ENCODE measurements at places on chromosomes 5 and 9.

GRCh38 chr9:128499920-128500319 is 4.6 kb upstream of the GLE1 start:
- no peak for DNase-seq

- no peak for DNase-seq
Observed at GRCh38 chr5:126461838-126462237, 38.6 kb downstream of the GRAMD2B start.

GRCh38 chr5:173642895-173643481 is 26.5 kb upstream of the BOD1 start:
- DNase-seq, result no peak

DNA sequence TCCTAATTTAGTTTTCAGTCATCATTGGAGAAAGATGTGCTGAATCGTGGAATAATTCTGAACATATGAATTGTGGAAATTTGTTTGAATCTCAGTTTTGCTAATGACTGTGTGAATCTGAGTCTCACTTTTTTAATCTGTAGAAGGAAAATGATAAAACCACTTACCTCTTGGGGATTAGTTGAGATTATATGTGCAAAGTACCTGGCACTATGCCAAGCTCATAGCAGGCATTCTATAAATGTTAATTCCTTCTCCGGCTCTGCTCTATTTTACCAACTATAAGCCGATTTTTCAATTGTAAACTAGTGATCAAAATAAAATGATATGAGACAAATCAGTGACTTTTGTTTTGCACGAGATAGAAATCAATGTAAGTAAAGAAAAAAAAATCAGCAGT is 290.8 kb downstream of the TRPM3 start:
- no peak for DNase-seq

DNA sequence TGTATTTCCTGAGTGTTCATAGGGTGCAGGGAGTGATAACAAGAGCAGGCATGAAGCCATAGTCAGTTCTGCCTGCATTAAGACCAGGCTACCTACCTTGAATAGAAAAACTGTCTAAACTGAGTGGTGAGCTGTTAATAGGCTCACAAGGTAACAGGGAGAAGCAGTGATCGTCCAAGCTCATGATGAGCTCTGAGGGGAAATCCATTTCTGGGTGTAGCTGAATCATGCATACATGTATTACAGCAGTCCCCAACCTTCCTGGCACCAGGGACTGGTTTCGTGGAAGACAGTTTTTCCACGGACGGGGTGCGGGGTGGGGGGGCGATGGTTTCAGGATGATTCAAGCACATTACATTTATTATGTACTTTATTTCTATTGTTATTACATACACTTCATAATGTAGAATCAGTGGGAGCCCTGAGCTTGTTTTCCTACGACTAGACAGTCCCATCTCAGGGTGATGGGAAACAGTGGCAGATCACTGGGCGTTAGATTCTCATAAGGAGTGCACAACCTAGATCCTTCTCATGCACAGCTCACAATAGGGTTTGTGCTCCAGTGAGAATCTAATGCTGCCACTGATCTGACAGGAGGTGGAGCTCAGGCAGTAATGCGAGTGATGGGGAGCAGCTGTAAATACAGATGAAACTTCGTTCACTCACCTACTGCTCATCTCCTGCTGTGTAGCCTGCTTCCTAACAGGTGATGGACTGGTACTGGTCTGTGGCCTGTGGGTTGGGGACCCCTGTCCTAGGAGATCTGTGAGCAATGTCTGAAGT is 100.0 kb upstream of the IL6ST start:
- no peak for DNase-seq

- no peak for DNase-seq
Observed at GRCh38 chr9:36093384-36093783, 43.1 kb upstream of the GLIPR2 start.

DNA sequence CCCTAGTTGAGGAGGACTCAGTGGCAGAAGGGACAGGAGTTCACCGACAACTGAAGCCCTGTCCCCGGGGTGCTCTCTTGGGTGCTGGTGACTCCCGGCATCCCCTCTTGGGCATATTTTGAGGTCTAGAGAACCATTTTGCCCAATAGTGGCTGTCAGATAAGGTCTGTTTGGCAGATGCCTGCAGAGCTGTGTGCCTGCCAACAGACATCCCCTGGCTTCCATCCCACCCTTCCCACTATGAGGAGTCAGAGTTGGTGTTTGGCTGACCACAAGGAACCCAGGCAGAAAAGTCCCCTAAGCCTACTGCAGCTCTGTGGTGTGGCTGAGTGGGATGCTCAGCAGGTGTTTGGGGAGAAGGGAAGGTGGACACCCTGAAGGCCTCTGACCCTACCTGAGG is 207.0 kb downstream of the AUH start:
- no peak for DNase-seq

DNA sequence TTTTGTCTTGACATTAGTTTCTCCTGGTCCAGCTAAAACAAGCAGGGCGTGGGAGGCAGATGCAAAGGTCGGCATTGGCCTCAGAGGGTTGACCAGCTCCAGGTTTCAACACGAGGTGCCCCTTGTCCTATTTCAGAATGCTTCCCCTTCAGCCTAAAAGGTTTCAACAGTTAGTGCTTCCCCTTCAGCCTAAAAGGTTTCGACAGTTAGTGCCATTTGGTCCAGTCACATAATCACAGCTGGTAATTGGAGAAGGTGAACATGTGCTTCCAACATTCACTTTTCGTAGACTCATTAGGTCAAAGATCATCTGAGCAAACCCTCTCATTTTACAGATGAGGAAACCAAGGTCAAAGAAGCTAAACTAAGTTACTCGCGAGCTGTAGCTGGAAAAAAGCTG is 270.3 kb upstream of the MAP3K1 start:
- DNase-seq, result no peak

GRCh38 chr5:180344696-180344999 is 8.5 kb downstream of the GFPT2 start:
- DNase-seq, result no peak

DNA sequence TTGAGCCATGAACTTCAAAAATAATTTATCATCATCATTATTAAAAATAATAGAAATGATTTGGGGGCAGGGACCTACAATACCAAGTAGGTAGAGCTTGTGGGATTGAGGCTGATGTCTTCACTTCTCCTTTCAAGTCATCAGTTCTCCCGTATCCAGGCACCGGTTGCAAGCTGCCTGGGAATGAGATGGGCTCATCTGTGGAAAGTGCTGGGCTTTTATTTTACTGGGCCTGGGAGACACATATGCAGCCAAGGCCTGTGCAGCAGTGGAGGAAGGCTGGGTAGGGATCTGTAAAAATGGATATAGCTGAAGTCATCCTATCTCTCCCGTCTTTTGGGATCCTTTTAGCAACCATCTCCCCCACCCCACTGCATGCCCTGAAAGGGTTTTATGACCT is 284.1 kb upstream of the CLINT1 start:
- no peak for DNase-seq

DNA sequence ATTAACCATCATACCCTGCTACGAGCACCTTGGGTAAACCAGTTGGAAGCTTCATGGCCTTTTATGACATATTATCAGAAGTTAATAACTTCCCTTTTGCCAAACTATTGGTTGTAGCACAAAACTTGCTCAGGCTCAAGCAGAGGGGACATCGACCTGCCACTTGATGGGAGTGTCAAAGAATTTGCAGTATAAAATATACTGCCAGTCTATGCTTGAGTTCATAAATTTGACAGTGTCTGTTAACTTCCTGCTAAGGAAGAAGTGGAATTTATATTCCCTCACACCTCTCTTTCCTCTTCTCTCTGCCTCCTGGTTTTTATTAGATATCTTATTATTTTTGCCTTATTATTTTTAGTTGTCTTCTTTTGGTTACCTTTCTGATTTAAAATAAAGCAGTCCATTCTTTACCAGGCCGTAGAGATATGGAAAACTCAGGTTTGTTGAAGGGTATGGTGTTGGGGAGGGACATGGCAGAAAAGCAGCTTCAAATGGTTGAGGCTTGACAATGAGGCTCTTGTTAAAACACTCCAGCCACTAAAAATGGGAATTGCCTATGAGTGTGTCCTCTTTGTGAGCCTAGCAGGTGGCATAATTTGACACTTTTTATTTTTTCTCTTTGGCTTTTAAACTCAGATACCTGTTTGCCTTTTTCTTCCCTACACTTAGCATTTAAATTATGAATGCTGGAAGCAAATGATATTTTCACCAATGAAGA is 298.0 kb downstream of the DOCK8 start:
- no peak for DNase-seq

DNA sequence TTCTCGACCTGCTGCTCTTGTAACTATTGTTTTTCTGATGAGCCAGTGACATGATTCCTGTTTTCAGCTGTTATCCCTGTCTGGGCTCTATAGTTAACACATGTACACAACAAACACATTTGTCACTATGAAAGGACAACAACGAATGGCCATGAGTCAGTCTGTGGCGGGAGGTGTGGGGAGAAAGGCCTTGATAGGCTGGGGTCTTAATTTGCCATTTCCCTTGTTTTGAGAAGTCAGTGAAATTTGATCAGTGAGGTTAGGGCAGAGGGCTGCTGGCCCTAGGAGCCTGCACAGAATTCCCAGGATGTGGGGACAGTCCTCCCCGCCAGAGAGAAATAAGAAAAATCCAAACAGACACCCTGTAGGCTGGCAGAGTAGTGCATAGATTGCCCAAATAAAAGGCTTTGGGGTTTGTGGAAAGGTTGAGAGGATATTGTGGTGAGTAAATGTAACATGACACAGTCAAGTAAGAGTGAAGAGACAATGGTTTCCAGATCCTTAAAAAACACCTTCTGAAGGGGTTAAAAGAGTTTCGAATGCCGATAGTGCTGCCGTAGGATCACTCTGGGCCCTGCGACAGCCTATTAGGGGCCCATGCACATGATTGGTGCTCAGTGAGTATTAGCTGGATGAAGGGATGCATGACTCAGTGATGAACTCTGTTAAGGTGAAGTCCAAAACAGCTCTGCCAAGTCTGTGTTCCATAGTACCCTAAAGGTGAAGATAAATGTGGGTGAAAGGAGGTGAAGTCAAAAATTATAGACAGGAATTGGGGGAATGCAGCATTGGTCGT is 110.9 kb upstream of the PRRC1 start:
- no peak for DNase-seq

GRCh38 chr5:36054647-36055046 is 12.0 kb downstream of the UGT3A2 start:
- DNase-seq, result no peak

GRCh38 chr5:174231956-174232487 is 186.5 kb downstream of the NSG2 start:
- no peak for DNase-seq

- no peak for DNase-seq
Observed at GRCh38 chr9:137034039-137034708, 2.3 kb upstream of the FUT7 start.

GRCh38 chr5:12277504-12278192 is 373.4 kb upstream of the CTNND2 start:
- DNase-seq, result no peak

DNA sequence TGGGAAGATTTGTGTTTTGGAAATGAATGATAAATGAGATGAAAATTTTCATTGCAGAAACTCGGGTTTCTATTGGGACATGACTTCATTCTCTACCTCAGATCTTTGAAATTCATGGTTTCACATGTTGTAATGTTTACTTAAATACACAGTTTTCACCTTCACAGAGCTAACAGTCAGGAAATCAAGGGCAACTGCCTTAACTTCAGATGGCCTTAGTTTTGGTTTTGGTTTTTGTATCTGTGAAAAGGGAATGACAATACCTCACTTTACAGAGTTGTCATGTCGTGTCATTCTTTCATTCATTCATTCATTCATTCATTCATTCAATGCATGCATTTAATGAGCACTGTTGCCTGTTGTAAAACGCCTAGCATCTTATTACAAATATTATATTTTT is 41.9 kb downstream of the NIM1K start:
- DNase-seq, result no peak

DNA sequence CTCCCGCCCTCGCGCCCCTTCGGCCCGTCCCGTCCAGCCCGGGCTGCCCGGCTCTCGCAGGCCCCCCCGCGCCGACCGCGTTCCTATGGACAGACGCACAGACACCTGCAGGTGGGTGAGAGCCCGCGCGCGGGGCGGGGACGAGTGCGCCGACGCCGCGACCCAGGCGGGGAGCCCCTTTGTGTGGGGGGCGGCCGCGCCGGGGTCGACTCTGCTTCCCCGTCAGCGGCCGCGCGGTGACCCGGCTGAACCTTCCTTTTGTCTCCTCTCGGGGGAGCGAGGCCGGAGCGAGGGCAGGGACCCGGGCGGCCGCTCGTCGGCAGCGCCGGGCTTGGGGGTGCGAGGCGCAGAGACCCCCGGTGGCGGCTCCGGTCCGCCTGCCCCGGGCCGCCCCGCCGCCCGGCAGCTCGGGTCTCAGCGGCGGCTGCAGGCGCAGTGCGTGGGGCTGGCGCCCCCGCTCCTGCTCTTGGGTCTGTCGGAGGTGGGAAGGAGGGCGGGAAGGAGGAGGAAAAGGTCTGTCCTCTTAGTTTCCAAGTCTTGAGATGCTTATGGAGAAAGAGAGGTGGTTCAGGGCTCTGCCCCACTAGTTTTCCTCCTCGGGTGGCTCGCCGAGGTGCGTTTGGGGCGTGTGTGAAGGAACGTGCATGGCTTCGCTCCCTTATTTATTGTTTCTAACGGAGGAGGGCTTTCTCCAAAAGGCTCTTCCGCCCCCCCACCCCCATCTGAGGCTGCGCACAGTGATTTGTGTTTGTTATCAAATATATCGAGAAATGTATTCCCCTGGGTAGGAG is 576 bp downstream of the KIAA1958 start:
- peak; percentile 24 for DNase-seq

GRCh38 chr9:22146604-22147003 is 137.5 kb upstream of the CDKN2B start:
- no peak for DNase-seq

DNA sequence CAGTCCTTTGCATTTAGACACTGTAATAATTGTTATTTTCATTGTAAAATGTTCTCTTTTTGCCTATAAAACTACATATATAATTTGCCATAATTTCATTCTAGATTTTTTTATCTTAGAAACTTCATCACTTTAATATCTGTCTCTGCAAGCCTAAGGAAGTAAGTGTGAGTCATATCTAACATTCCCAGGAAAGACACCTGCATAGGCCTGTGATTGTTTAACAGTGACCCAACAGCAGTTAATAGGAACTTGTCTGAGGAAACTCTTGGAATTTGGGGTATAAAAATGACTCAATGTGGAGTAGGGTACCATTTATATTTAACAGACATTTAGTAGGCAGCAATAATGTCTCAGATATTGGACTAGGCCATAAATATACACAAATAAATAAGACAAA is 229.2 kb upstream of the FAM174A start:
- no peak for DNase-seq

- DNase-seq, result peak; percentile 42
Observed at GRCh38 chr5:174311531-174312269, 266.2 kb downstream of the NSG2 start.

- no peak for DNase-seq
Observed at GRCh38 chr9:99778308-99778707, 43.4 kb upstream of the NR4A3 start.

GRCh38 chr5:54470677-54471076 is 15.2 kb downstream of the HSPB3 start:
- no peak for DNase-seq

- DNase-seq, result no peak
Observed at GRCh38 chr5:95631255-95631958, 11.5 kb downstream of the GPR150 start.

Data from activated CD4-positive, alpha-beta T cell treated with anti-CD3 and anti-CD28 coated beads for 1 hour (primary cell).